Stimulated activated CD8-positive, alpha-beta memory T cell treated with anti-CD3 and anti-CD28 coated beads, Interleukin-7, amount 100 ng/mL, for 48 hours (primary cell): ENCODE measurements at places on chromosomes 1 and 21.
A peak's percentile ranks its signal among the peaks of the same experiment; 100 is the strongest.

GRCh38 chr1:223201967-223202366 is 58.9 kb upstream of the TLR5 start:
- DNase-seq: no peak

GRCh38 chr21:32392299-32392879 is 423 bp downstream of the URB1 start:
- DNase-seq: no peak

- no peak for DNase-seq
These were observed 17.0 kb downstream of the RAB3GAP2 start for GRCh38 chr1:220255204-220255603.

- no peak for DNase-seq
These were observed 97.4 kb downstream of the MRPL39 start for GRCh38 chr21:25509862-25510261.

DNA sequence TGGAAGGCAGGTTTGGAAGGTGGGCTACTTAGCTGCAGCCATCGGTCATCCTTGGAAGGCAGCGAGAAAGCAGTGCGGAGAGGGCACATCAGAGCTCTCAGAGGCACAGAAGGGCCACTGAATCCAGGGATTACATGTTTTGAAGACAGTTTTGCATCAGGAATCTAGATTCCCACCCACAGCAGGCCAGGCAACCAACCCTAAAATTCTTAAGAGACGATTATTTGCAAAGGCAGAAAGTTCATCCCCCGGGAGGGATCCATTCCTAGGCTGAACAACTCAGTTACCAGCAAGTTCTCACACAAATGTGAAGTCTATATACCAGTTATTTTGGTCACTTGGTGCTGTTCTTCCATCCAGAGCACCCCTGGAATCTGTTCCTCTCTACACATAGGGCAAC is 457.3 kb upstream of the VAMP3 start:
- no peak for DNase-seq

- no peak for DNase-seq
These were observed 24.8 kb downstream of the CD101 start for GRCh38 chr1:117026361-117026760.

DNA sequence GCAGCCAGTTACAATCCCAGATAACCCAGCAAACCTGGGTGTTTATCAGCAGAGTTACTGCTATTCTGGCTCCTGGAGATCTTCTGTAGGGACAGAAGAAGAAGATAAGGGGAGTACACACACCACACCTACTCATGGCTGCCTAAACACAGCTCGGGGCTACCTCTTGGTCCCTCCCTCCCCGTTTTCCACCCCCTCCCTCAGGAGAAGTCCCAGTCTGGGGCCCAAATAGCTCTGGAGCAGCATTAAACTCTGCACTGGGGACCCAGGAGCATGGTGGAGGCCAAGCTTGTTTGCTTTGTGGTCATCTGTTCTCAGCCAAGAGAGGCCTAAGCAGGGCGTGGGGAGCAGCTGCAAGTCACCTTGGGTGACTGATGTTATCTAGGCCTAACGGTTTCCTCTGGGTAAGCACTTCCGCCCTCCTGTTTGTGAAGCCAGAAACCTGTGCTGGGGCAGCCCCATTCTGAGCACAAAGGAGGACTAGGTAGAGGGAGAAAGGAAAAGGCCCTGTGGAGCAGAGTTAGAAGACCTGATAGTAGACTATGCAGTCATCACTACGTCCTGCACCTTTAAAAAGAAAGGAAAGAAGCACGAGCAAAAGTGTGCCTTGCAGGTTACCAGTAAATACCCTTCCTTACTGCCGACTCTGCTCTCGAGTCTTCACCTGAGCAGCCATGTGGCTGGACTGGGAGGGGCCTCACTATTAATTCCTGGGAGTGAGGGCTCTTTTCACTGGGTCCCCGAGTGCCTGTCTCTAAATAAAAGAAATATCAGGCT is 2.0 kb upstream of the RCSD1 start:
- DNase-seq: peak; percentile 55

DNA sequence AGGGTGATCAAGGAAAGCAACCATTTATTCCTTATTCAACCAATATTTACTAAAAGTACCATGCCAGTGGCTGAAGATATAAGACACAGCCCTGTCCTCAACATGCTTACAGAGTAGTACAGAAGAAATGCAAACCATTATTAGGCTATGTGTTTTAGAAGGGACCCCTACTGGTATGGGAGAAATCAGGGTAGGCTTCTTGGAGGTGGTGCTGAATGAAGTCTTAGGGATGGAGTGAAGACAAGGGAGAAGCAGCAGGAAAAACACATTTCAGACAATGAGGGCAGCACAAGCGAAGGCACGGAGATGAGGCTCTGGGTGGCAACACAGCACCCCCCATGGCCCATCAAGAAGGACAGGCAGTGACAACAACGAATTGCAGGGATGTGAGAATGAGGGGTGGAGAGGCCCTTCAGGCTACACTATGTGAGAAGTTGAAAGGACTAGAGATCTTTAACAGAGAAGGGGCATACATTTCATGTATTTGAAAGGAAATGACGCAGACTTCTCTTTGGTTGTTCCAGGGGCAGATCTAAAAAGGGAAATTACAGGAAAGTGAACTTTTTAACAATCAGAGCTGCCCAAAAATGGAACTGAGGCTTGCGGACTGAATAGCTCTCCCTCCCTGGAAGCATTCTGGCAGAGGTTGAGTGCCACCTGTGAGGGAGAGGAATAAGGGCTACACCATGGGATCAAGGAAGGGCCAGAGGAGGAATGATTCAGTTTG is 16.8 kb upstream of the CD58 start:
- no peak for DNase-seq

DNA sequence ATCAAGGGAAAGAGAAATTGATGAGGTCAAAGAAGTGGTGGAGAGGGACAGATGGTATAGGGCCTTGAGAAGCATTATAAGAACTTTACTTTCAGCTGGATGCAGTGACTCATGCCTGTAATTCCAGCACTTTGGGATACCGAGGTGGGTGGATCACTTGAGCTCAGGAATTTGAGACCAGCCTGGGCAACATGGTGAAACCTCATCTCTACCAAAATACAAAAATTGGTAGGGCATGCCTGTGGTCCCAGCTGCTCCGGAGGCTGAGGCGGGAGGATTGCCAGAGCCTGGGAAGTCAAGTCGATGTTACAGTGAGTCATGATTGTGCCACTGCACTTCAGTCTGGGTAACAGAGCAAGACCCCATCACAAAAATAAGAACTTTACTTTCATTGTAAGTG is 5.7 kb downstream of the TMEM50A start:
- no peak for DNase-seq

DNA sequence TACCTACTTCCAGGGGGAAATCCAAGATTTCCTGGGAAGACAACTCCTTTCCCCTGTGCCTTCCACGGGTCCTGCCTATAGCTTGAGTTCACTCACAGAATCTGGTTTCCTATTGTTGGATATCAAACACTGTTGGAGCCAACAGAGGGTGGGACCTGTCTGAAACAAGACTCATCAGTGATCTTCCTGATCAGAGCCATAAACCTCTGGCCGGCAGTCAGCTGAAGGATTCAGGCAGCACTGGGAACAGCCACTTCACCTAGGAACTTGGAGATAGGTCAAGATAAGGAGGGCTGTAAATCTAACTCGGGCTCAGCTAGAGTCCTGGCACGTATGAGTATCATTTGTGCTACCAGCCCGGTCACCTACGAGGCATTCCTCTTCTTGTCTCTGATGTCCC is 23.3 kb downstream of the SH3BP5L start:
- DNase-seq: no peak

- no peak for DNase-seq
These were observed 112.6 kb downstream of the MACF1 start for GRCh38 chr1:39317111-39317510.

- DNase-seq: no peak
These were observed 492.8 kb downstream of the CAMTA1 start for GRCh38 chr1:7278045-7278444.

- DNase-seq: no peak
These were observed 8.1 kb upstream of the GBP5 start for GRCh38 chr1:89280766-89281165.

DNA sequence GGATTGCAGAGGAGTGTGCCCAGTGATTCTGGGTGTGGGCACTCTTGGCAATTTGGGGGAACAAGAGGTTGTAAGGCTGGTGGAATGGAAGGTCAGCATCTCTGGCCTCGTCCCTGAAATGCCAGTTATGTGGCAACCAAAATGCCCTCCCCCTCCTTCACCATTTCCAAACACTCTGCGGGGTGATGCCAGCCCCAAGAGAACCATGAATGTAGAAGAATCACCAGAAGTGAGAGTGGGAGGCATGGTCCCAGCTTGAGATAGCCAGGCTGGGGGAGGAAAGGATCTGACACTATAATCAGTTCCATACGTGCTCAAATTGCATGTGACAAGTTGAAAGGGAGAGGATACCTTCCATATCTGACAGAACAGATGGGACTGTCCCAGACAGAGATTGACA is 88.7 kb upstream of the EDN2 start:
- no peak for DNase-seq

GRCh38 chr1:15950302-15950701 is 25.6 kb downstream of the ZBTB17 start:
- DNase-seq: no peak

DNA sequence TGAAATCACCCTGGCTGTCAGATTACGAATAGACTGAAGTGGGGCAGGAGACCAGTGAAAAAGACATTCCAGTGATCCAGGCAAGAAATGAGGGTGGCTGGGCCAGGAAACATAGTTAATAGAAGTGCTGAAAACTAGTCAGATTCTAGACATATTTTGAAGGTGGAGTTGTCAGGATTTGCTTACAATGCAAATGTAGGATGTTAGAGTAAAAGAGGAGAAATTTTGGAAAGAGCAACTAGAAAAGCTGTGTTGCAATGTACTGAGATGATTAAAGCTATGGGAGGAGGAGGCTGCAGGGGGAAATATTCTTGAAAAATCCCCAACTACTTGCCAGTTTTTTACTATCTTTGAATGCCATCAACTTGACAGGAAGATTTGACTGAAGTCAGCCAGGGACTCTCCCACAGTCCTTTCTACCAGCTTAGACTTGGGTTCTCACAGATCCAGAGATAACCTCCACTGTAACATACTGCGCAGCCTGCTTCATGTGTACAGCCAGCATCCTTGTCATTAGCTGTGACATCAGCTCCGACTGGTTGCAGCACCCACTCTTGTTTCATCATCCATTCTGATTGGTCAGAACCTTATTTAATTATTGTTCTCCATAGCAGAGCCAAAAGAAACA is 109.7 kb downstream of the TSEN15 start:
- DNase-seq: peak; percentile 41

GRCh38 chr1:223221686-223222085 is 78.6 kb upstream of the TLR5 start:
- no peak for DNase-seq

- no peak for DNase-seq
These were observed 122.3 kb downstream of the ESRRG start for GRCh38 chr1:216600730-216601609.

GRCh38 chr1:35691080-35691479 is 27.6 kb downstream of the C1orf216 start:
- no peak for DNase-seq

DNA sequence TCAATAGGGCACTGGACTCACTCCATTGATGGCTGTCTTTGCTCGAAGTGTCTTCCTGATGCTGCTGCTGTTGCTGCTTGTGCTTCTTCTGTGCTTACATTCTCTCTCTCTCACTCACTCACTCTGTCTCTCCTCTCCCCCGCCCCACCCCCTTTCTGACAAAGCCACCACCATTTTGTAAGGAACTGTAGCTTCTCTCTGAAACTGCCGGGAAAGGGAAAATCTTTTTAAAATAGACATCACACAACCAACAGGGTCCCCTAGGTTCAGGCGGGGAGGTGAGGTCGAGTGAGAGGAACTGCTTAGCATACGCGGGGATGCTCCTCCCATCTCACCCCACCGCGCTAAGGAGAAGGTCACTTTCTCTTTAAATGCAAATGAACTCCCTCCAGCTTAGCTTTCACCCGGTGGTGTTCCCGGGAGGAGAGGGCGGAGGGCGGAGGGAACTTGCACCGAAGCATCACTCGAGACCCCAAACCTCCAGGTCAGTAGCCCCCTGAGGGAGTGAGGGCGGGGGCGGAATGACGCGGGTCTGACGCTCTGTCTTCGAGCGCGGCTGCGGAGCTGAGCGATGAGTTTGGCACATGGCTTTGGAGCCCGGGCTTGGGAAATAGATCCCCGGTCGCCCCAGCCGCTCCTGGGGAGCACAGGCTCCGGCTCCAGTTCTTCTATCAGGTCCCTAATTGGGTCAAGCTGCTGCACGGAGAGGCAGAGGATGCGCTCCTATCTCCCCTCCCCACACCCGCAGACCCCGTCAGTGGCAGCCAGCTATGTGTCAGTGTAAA is at the start of gene CCDC28B:
Gene CCDC28B, plus strand, starts transcription at position 370 of the 785 bp plus-strand sequence. CDS start 1,341 bp downstream, outside the sequence.
- peak; percentile 25 for DNase-seq

- DNase-seq: no peak
These were observed 499.6 kb downstream of the MRPL39 start for GRCh38 chr21:25107708-25108107.

DNA sequence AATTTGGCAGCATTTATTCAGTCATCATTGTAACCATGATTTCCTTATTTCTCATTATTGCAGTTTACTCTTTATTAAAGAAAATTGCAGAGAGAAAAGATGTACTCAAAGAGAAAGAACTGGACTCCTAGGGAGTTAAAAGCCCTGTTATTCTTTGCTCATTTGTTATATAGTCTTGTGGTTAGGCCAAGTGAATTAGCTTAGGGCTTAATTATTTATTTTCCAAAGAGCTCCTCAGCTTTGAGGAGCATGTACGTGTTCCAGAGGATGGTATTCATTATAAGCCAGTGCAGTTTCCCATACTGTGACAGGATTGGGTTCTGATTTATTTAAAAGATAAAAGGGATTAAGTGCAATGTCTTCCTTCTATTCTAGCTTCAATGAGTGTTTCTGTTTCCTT is 86.4 kb downstream of the GPR161 start:
- DNase-seq: no peak

- no peak for DNase-seq
These were observed 186.4 kb downstream of the RYR2 start for GRCh38 chr1:237228421-237228820.

DNA sequence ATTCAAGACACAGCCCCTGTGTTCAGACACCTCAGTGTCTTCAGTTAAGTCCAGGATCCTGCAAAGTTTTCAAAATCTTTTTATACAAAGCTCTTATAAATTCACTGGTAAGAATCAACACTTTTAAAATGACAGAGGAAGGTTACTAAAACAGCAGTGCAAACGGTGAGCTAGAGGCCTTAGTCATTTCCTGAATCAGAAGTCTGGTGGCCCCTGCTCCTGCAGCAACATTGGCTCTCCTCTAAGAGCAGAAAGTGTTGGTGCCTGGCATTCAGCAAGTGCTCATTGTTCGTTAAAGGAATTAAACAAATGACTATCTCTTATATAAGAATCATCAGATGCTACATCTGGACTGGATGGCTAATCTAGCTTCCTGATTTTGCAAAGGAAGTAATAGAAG is 282.9 kb downstream of the PTGER3 start:
- DNase-seq: no peak

- DNase-seq: no peak
These were observed 62.5 kb downstream of the IL23R start for GRCh38 chr1:67228791-67229190.

- DNase-seq: no peak
These were observed 79.1 kb downstream of the NDUFS5 start for GRCh38 chr1:39105061-39105840.

- DNase-seq: peak; percentile 49
These were observed 45.4 kb downstream of the S100B start for GRCh38 chr21:46559291-46559983.
